ENCODE measurements at places on chromosomes 1 and 21. TPM values are rescaled to one million over a fixed set of nuclear protein-coding genes. Genes with fewer than 3 reads are reported as not detected.

RRP1 gene
- total RNA-seq = 23.7 TPM

WNT4 gene
- total RNA-seq = not detected

SGIP1 gene
- not detected for total RNA-seq

C1orf116 gene
- 0.30 TPM for total RNA-seq

CASZ1 gene
- 55.9 TPM for total RNA-seq

BTG2 gene
- total RNA-seq = 1,024 TPM

TNFSF18 gene
- total RNA-seq = not detected

SMYD2 gene
- total RNA-seq = 26.9 TPM

PIP5K1A gene
- total RNA-seq = 44.6 TPM

- H3K27ac ChIP-seq = no peak overlapping the region
- no peaks in the 10 kb centered on the region for H3K4me1 ChIP-seq
- H3K4me3 ChIP-seq = no peak overlapping the region
- DNase-seq = no peak
- peaks cover 14% of the 10 kb centered on the region for H3K36me3 ChIP-seq
Observed at GRCh38 chr1:32309960-32310359, 18.1 kb downstream of the HDAC1 start.

GRCh38 chr1:170355267-170355801, 176.6 kb upstream of the GORAB start:
- H3K36me3 ChIP-seq = no peaks in the 10 kb centered on the region
- H3K27ac ChIP-seq = no peak overlapping the region
- H3K4me3 ChIP-seq = no peak overlapping the region

DNA sequence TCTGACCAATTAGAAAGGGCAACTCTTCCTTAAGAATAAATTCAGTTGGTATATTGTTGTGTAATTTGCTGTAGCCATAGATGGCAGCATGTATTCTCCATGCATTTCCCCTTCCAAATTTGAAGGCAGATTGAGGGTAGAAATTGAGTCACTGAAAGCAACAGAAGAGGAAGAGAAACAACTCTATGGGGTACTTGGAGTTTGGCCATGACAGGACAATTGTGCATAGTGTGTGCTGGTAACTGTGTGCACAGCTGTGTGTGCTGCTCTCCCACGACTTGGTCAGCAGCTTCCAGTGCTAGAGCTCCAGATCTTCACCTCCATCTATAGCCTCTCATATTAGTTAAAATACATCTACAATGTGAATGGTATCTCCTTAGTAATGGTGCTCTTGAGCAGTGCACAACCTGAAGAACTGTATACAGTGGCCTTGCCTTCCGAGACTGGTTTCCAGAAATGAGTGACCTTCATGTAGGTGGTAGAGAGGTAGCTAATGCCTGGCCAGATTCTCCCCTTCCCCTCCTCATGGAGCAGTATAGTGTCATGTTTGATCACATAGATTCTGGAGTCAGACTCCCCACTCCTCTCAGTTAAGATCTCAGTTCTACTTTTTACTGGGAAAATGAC, 882 bp upstream of the FCAMR start:
- DNase-seq = no peak
- H3K4me1 ChIP-seq = peaks cover 21% of the 10 kb centered on the region
- H3K27ac ChIP-seq = no peak overlapping the region
- H3K36me3 ChIP-seq = no peaks in the 10 kb centered on the region

GRCh38 chr1:31218705-31219104, 21.0 kb downstream of the NKAIN1 start:
- no peaks in the 10 kb centered on the region for H3K4me1 ChIP-seq
- H3K4me3 ChIP-seq = no peak overlapping the region
- no peaks in the 10 kb centered on the region for H3K36me3 ChIP-seq
- H3K27ac ChIP-seq = no peak overlapping the region
- H3K27me3 ChIP-seq = no peaks in the 10 kb centered on the region

GRCh38 chr1:226026833-226027232, 27.7 kb upstream of the SDE2 start:
- H3K27ac ChIP-seq = no peak overlapping the region
- H3K36me3 ChIP-seq = no peaks in the 10 kb centered on the region
- H3K4me1 ChIP-seq = peaks cover 3% of the 10 kb centered on the region
- H3K4me3 ChIP-seq = no peak overlapping the region
- no peak for DNase-seq
- no peaks in the 10 kb centered on the region for H3K27me3 ChIP-seq

DNA sequence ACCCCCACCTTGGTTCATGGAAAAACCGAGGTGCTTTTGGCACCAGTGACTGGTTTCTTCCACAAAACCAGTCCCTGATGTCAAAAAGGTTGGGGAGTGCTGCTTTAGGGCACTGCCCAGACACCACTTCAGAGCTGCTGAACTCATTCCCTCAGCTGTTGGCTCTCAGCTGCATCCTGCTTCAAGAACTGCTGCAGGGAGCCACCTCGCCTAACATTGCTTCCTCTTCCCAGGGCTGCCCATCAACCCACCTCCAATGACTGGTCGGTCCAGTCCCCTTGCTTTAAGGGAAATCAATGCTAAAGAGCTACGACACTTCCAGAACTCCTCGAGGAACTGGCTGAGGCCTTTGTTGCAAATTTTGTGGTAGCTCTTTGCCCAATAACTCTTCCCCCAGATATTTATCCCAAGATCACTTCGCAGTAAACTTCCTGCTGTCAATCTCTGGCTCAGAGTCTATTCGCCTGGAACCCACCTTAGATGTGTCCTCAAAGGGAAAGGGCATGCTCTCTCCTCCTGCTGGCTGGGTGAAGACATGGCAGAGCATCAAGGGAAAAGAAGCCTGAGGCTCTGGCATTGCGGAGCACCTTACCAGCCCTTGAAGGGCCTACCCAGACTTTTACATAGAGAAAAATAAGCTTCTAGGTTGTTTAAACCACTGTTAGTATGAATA, 29.0 kb downstream of the C1orf52 start:
- no peak overlapping the region for H3K4me3 ChIP-seq
- H3K4me1 ChIP-seq = no peaks in the 10 kb centered on the region
- H3K27me3 ChIP-seq = no peaks in the 10 kb centered on the region
- no peak overlapping the region for H3K27ac ChIP-seq

GRCh38 chr1:110610696-110611286, 4.6 kb upstream of the KCNA2 start:
- peaks cover 22% of the 10 kb centered on the region for H3K4me1 ChIP-seq
- H3K36me3 ChIP-seq = no peaks in the 10 kb centered on the region
- no peak overlapping the region for H3K4me3 ChIP-seq
- H3K27me3 ChIP-seq = peaks cover 24% of the 10 kb centered on the region

GRCh38 chr1:43068911-43069310, 103.2 kb downstream of the EBNA1BP2 start:
- no peak for DNase-seq
- peaks cover 19% of the 10 kb centered on the region for H3K4me1 ChIP-seq
- H3K36me3 ChIP-seq = no peaks in the 10 kb centered on the region
- H3K27ac ChIP-seq = no peak overlapping the region

DNA sequence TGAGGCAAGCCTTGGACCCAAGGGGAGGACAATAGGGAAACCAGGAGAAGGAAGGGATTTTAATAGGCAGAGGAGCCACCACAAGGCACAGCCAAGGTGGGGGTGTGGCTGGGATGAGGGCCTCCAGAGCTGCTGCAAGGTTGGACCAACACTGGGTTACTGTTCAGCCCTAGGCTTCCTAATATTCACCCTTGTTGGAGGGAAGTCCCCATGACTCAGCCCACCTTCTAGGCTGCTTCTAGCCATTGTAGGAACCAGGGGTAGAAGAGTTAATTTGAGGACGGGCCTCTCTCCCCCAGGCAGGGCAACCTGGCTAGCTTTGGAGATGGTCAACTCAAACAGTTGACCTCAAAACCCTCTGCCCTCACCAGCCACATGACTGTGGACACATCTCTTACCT, 59.5 kb downstream of the KCNN3 start:
- no peak overlapping the region for H3K4me3 ChIP-seq
- no peak overlapping the region for H3K27ac ChIP-seq
- no peaks in the 10 kb centered on the region for H3K4me1 ChIP-seq
- H3K27me3 ChIP-seq = no peaks in the 10 kb centered on the region

DNA sequence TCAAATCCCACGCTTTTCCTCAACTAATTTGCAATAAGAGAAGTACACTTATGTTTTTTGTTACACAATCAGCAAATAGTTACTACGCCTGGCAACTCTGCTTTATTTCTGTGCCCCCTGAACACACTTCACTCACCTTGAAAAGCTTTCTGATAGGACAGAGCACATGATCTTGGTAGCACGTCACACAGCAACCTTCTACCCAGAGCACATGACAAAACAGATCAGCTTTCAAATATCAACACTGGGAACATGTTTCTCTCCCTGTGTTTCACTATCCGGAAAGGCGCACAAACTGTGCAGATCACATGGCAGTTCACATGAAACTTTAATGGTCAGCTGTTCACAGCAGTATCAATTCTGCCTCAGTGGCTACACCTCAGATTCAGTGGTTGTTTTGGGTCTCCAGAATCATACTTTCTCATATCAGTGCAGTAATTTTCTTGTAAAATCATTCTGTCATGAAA, 2.2 kb downstream of the SLC19A2 start:
- H3K36me3 ChIP-seq = no peaks in the 10 kb centered on the region
- DNase-seq = no peak
- no peaks in the 10 kb centered on the region for H3K27me3 ChIP-seq
- H3K27ac ChIP-seq = no peak overlapping the region

- no peak overlapping the region for H3K27ac ChIP-seq
- no peak overlapping the region for H3K4me3 ChIP-seq
- H3K27me3 ChIP-seq = no peaks in the 10 kb centered on the region
- DNase-seq = no peak
Observed at GRCh38 chr21:14918527-14918926, 146.3 kb downstream of the NRIP1 start.

- H3K27ac ChIP-seq = peak overlapping the region; percentile 67
- DNase-seq = no peak
- no peaks in the 10 kb centered on the region for H3K36me3 ChIP-seq
- H3K27me3 ChIP-seq = no peaks in the 10 kb centered on the region
- no peak overlapping the region for H3K4me3 ChIP-seq
Observed at GRCh38 chr1:153598309-153599172, 14.4 kb downstream of the S100A16 start.

DNA sequence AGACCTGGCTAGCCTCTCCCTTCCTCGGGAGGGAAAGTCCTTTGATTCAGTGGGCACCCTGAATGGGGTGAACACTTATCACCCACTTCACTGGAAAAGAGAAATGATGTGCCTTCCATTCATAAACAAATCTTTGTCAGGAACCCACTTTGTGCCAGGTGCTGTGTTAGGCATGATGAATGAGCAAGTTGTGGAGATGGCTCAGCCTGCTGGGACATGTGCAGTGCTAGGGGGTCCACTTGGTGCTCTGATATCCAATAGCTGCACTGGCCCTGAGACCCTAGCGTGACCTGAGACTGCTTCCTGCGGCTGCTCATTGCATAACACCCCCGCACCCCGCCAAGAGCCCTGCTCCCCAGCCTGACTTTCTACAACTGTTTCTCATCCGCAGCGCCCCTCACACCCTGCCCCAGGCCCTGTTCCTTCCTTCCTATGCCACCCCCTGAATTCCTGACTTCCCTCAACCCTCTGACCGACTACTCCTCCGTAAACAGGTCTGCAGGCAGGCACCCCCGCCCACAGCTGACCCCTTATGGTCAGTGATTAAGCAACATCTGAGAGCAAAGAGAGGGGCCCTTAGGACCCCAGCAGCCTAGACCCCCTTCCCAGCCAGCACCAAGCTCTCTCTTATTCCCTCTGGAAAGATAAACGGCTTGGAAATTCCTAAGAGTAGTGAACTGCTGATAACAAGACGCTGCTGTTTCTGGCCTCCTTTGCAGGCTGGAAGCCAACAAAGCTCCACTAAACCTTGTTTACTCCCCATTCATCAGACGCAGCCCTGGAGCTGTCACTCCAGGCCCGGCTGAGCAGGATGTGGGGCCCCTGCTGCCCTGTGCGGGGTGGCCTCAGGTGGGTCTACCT, 12.9 kb downstream of the CSRP1 start:
- H3K4me1 ChIP-seq = no peaks in the 10 kb centered on the region
- DNase-seq = no peak
- peaks cover 22% of the 10 kb centered on the region for H3K36me3 ChIP-seq
- H3K27ac ChIP-seq = no peak overlapping the region

DNA sequence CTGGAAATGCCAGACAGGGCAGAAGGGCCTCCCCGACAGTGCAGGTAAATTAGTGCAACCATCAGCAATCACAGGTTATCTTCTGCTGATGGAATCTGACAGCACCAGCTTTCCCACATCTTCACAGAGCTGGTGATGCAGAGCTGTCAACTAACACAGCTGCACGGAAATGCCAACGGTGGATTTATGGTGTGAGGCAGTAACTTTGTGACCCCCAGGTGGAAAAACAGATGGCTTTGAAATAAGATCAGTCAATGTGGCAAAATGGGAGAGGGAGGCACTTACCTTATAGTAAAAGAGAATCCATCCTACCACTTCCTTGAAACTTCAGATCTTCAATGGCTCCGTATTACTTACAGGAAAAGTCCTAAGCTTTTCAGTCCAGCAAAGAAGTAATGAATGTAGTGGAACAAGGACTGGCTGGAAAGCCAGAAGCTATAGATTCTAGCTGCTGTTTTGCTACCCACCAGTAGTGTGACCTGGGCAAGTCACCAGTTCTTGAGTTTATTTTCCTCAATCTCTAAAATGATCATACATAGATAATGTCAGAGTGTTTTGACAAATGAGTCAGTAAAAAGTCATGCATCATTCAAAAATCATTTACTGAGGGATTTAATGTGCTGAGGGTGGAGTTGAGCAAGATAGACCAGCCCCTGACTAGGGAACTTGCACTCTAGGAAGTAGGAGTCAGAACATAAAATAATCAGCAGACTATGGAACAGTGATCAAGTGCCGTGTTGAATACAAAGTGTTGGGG, 245.7 kb upstream of the JUN start:
- no peaks in the 10 kb centered on the region for H3K36me3 ChIP-seq
- peaks cover 5% of the 10 kb centered on the region for H3K4me1 ChIP-seq
- no peak overlapping the region for H3K27ac ChIP-seq

Measured in natural killer cell (primary cell).